Fibroblast of lung (primary cell): ENCODE measurements at places on chromosomes 1 and 21. TPM values are rescaled to one million over a fixed set of nuclear protein-coding genes. Genes with fewer than 3 reads are reported as not detected.

- H3K4me1 ChIP-seq = peaks cover 2% of the 10 kb centered on the region
- no peak overlapping the region for H3K27ac ChIP-seq
- peaks cover 5% of the 10 kb centered on the region for H3K27me3 ChIP-seq
- no peak overlapping the region for H3K4me3 ChIP-seq
- no peaks in the 10 kb centered on the region for H3K36me3 ChIP-seq
Measured at GRCh38 chr1:24921412-24921811, 8.7 kb downstream of the RUNX3 start.

Gene TCHHL1
- total RNA-seq = not detected in 2 replicates

- no peak for DNase-seq
- H3K27ac ChIP-seq = no peak overlapping the region
- no peaks in the 10 kb centered on the region for H3K36me3 ChIP-seq
- H3K4me3 ChIP-seq = no peak overlapping the region
- H3K27me3 ChIP-seq = no peaks in the 10 kb centered on the region
- no peaks in the 10 kb centered on the region for H3K4me1 ChIP-seq
Measured at GRCh38 chr1:242201090-242201489, 202.2 kb upstream of the MAP1LC3C start.

Gene ZC3H11A
- 87.6 and 98.6 TPM in 2 replicates for total RNA-seq

Gene IBA57
- 3.6 and 3.8 TPM in 2 replicates for total RNA-seq

Gene FCER1A
- total RNA-seq = not detected in 2 replicates

- peak; percentile 93 for DNase-seq
- peaks cover 22% of the 10 kb centered on the region for H3K4me1 ChIP-seq
- H3K4me3 ChIP-seq = no peak overlapping the region
- peaks cover 2% of the 10 kb centered on the region for H3K36me3 ChIP-seq
- H3K27ac ChIP-seq = peak overlapping the region; percentile 81
Measured at GRCh38 chr1:170711682-170712081, 47.8 kb downstream of the PRRX1 start.

- H3K4me1 ChIP-seq = no peaks in the 10 kb centered on the region
- no peak overlapping the region for H3K4me3 ChIP-seq
- peaks cover 65% of the 10 kb centered on the region for H3K27me3 ChIP-seq
- no peak overlapping the region for H3K27ac ChIP-seq
Measured at GRCh38 chr21:44710756-44711326, 531 bp downstream of the TSPEAR start.

DNA sequence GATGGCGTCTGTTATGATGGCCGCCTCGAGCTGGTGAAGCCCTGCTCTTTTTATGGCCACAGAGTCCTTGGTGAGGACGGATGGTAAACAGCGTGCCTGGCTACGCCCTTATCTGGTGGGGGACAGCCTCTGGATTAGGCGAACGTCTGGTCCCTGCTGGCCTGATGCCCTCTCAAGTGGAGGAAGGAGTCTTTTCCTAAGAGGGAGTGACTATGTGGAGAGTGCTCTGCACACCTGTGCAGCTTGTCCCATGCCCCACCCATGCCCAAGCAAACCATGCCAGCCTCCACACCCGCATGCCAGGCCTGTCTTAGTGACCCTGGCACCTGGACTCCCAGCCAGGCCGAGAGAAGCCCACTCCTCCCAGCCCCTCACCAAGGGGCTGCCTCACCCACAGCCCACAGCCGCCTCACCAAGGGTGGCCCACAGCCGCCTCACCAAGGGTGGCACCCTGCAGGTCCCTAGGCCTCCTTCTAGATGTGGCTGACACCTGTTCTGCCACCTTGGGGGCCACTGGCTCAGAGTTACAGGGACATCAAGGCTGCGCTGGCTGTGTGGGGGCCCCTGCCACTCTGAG lies 40.2 kb downstream of the WNT9A start:
- H3K36me3 ChIP-seq = no peaks in the 10 kb centered on the region
- no peaks in the 10 kb centered on the region for H3K4me1 ChIP-seq
- H3K4me3 ChIP-seq = no peak overlapping the region
- no peak overlapping the region for H3K27ac ChIP-seq
- no peak for DNase-seq
- no peaks in the 10 kb centered on the region for H3K27me3 ChIP-seq

- no peak overlapping the region for H3K4me3 ChIP-seq
- DNase-seq = no peak
- no peaks in the 10 kb centered on the region for H3K36me3 ChIP-seq
- H3K27ac ChIP-seq = no peak overlapping the region
- no peaks in the 10 kb centered on the region for H3K4me1 ChIP-seq
- H3K27me3 ChIP-seq = no peaks in the 10 kb centered on the region
Measured at GRCh38 chr1:210482945-210483617, 154.4 kb downstream of the HHAT start.

Gene SAMD11
- 3.8 and 7.7 TPM in 2 replicates for total RNA-seq

Gene SMCP
- total RNA-seq = 0.17 TPM in 1 of 2 replicates, not detected in the other

GRCh38 chr1:101884621-101885020 lies 112.1 kb downstream of the OLFM3 start:
- no peaks in the 10 kb centered on the region for H3K36me3 ChIP-seq
- no peak overlapping the region for H3K4me3 ChIP-seq
- H3K4me1 ChIP-seq = no peaks in the 10 kb centered on the region
- DNase-seq = no peak
- H3K27ac ChIP-seq = no peak overlapping the region

GRCh38 chr21:46142582-46143473 lies 12.6 kb downstream of the FTCD start:
- H3K27ac ChIP-seq = no peak overlapping the region
- peaks cover 3% of the 10 kb centered on the region for H3K4me1 ChIP-seq
- no peaks in the 10 kb centered on the region for H3K27me3 ChIP-seq
- H3K4me3 ChIP-seq = no peak overlapping the region

- H3K4me1 ChIP-seq = no peaks in the 10 kb centered on the region
- DNase-seq = peak; percentile 26
- no peak overlapping the region for H3K27ac ChIP-seq
- no peaks in the 10 kb centered on the region for H3K27me3 ChIP-seq
- no peaks in the 10 kb centered on the region for H3K36me3 ChIP-seq
- no peak overlapping the region for H3K4me3 ChIP-seq
Measured at GRCh38 chr1:98382986-98383740, 278.4 kb upstream of the SNX7 start.

- no peaks in the 10 kb centered on the region for H3K4me1 ChIP-seq
- H3K4me3 ChIP-seq = no peak overlapping the region
- DNase-seq = peak; percentile 85
- no peak overlapping the region for H3K27ac ChIP-seq
Measured at GRCh38 chr1:26145041-26145959, 13.6 kb upstream of the FAM110D start.

GRCh38 chr21:46208761-46209721 lies 19.5 kb downstream of the LSS start:
- H3K4me1 ChIP-seq = no peaks in the 10 kb centered on the region
- peaks cover 57% of the 10 kb centered on the region for H3K36me3 ChIP-seq
- H3K27me3 ChIP-seq = no peaks in the 10 kb centered on the region
- no peak for DNase-seq
- no peak overlapping the region for H3K4me3 ChIP-seq

GRCh38 chr1:230085178-230085515 lies 18.1 kb downstream of the GALNT2 start:
- DNase-seq = no peak
- no peaks in the 10 kb centered on the region for H3K36me3 ChIP-seq
- H3K27ac ChIP-seq = peak overlapping the region; percentile 98

DNA sequence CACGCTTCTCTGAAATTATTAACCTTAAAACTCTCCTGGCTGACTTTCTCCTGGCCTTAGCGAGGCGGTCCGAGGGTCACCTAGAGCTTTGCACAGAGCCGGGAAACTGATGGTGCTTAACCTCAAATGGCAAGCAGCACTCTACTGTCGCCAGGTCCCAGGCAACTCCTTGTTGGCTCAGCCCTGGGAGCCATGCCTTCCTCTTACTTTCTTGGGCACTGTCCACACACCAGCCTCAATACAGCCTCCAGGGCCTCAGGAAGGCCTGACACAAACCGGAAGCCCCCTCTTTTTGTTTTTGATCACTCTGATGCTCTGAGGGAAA lies 3.8 kb downstream of the TRABD2B start:
- no peak overlapping the region for H3K4me3 ChIP-seq
- no peak for DNase-seq
- no peaks in the 10 kb centered on the region for H3K36me3 ChIP-seq
- peaks cover 26% of the 10 kb centered on the region for H3K27me3 ChIP-seq
- H3K4me1 ChIP-seq = no peaks in the 10 kb centered on the region

Gene SHCBP1L
- total RNA-seq = 0.26 TPM in 1 of 2 replicates, not detected in the other

Gene KIF26B
- total RNA-seq = 6.1 and 6.9 TPM in 2 replicates

GRCh38 chr1:160711602-160712311 lies at the start of gene CD48:
Gene CD48 (minus strand): TSS chr1:160711822. CDS start chr1:160711763, 59 bp downstream.
- H3K4me1 ChIP-seq = no peaks in the 10 kb centered on the region
- no peak for DNase-seq
- H3K27me3 ChIP-seq = no peaks in the 10 kb centered on the region
- H3K4me3 ChIP-seq = no peak within 1 kb of the TSS

DNA sequence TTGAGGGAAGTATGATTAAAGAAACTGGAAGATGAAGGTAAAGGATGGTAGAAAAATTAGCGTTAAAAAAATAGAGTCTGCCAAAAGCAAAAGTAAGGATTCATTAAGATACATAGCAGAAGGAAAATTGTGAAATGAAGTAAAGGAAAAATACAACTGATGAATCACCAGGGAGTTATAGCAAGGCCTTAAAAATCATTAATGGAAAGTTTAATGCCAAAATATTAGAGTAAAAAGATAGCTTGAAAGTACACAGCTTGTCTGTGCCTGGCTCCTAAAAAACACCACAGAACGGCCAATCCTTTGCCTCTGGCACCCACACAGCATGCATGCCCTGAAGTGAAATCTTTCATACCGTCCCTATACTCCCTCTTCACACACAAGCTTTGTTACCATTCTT lies 66.9 kb upstream of the APOBEC4 start:
- H3K27ac ChIP-seq = no peak overlapping the region
- H3K4me1 ChIP-seq = no peaks in the 10 kb centered on the region
- DNase-seq = peak; percentile 33
- no peak overlapping the region for H3K4me3 ChIP-seq

DNA sequence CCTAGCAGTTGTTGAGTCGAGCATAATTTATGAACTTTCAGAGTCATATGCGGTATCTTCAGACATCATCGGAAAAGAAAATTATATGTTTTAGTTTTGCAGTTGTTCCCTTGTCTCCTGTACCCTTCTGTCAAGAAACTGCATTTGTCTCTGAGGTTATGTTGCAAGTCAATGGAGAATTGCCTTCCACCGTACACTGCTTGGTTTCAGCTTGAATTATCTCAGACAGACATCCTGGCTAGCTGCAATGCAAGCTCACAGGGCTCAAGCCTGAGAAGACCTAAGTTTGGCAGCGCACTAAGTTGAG lies 156.0 kb downstream of the NFIA start:
- H3K27ac ChIP-seq = no peak overlapping the region
- no peak for DNase-seq
- H3K4me1 ChIP-seq = peaks cover 6% of the 10 kb centered on the region
- no peaks in the 10 kb centered on the region for H3K36me3 ChIP-seq
- H3K27me3 ChIP-seq = no peaks in the 10 kb centered on the region

Gene PIGM
- 4.1 and 4.5 TPM in 2 replicates for total RNA-seq

Gene AKR7A3
- 0.33 and 0.51 TPM in 2 replicates for total RNA-seq
